ENCODE measurements at places on chromosomes 6 and 20.
A peak's percentile ranks its signal among the peaks of the same experiment; 100 is the strongest.

- no peak for DNase-seq
Measured at GRCh38 chr20:59676851-59677182, 72.5 kb downstream of the PHACTR3 start.

GRCh38 chr20:57124366-57124765, 142.1 kb downstream of the BMP7 start:
- no peak for DNase-seq

DNA sequence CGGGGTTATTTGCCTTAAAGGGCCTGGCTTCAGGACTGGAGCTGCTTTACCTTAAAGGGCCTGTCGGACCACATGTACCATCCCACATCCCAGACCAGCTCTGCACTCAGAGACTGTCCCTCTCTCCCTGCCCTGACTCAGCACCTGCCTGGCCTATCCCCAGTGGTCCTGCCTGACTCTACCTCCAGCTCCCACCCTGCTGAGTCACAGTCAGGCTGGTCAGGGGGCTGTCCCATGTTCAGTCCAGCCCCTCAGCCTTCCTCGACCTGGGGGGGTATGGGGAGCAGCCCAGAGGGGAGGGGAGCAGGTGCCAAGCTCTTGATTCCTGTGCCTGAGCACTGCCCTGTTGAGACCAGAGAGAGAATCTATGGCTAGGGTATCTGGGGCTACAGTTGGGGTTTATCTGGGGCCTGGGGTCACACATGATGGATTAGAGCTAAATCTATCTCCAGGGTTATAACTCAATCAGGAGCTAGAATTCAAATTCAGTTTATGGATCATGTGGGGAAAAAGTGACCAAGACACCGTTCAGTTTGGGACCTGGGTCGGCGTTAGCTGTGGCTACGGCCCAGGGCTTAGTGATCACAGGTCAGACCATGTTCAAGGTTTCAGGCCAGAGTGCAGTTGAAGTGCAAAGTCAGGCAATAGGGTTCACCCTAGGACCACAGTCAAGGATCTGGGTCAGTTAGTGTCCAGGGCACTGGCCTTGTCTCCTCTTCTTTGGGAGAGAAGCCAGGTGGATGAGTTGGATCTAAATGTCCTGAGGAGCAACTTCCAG, 9.4 kb upstream of the TRIB3 start:
- DNase-seq: no peak

DNA sequence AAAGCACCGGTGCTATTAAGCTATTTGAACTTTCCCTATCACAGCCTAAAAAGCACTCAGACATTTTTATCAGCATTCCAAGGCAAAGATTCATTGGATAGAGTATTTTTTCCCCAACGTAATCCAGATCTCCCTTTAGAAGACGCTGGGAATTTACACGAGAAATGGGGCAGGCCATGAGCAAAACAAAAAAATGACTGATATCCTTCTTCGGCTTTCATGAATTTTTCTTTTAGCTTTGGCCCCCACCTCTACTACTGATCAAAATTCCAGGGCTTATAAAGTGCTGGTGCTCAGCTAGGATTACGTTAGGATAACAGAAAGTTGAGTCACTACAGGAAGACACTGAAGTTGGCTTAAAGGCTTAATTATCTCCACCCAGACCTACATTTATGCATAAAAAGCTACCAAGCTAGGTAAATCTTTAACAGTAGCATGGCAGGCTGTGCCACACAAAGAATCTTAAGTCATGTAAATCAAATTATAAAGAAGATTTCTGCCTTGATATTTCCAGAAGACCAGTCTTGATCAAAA, 418.5 kb upstream of the BTBD3 start:
- DNase-seq: no peak

- DNase-seq: no peak
Measured at GRCh38 chr20:43558412-43559146, at the start of gene SGK2. TSS of gene SGK2 (plus strand) at chr20:43559027. CDS start at chr20:43566496, 7,469 bp downstream.

DNA sequence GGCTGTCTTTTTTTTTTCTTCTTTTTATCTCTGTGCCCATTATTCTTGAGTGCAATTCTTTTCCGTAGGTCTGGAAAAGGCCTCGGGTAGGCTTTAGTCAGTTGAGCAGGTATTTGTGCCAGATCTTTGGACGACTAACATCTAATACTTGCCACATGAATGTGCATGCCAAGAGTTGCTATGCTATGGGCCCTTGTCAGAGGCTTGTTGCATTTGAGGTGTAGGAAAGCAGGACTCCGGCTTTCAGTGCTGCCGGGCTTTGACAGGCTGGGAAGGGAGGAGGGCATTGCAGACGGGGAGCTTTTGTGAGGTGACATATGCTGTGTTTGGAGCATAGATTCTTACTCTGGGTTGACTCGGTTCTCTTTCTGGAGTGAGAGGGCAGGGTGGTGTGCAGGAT, 10.2 kb downstream of the LRRC1 start:
- no peak for DNase-seq

DNA sequence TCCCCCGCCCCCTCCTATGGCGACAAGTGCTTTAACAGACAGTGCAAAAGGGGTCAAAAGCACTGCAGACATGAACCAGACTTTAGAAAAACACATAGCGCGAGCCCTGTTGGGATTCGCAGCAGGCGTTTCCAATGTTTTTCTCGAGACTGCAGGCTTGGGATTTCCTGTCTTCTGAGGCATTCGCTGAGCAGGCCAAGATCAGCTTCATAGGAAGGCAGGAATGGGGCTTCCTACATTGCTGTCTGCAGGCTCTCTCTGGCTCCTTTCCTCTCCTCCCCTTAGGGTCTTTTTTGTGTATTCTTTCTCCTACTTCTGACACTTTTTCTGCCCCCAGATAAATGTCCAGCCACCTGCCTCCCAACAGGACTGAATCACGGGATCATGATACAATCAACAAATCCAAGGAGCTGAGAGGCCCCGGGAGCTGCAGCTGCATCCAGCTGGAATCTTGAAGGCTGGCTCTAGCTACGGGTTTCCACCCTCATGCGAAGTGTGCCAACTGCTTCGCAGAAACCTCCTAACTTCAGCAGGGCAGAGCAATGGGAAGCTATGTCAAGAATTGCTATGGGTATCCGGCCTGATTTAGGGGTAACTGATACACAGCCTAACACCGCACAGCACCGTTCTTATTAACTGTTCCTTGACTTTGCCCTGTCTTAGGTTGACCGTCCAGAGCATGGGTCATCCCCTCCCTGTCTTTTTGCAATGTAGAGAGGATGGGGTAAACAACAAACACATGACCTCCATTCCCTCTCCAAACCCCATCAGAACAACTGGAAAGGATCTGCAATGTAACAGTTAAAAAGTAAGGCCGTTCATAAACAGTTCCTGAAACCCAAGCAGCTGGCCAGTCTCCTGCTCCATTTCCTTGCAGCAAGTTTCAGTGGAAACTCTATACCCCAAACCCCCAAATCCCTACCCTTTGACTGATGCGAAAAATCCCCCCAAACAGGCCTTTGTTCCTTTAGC, 31.5 kb downstream of the SNX5 start:
- no peak for DNase-seq

DNA sequence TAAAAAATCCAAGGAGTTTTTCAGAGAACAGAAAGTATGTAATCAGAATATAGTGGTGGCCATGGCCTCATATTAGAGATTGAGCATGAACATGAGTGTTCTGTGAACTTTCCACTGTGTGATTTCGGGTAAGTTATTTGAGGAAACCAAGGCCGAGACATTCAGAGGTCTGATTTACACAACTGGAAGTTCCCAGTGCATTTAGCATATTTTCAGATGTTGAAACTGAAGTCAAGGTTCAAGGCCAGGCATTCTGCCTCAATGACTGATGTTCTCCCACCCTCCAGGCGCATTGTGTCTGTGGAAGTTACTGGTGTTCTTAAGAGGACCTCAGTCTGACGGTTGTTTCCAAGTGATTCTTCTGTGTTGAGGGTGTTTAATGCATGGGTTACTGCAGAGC, 26.2 kb downstream of the RNF144B start:
- no peak for DNase-seq

- DNase-seq: peak; percentile 82
Measured at GRCh38 chr6:36954262-36954931, at the start of gene PI16. TSS of gene PI16 (plus strand) at chr6:36954738. CDS start at chr6:36954761, 23 bp downstream.

DNA sequence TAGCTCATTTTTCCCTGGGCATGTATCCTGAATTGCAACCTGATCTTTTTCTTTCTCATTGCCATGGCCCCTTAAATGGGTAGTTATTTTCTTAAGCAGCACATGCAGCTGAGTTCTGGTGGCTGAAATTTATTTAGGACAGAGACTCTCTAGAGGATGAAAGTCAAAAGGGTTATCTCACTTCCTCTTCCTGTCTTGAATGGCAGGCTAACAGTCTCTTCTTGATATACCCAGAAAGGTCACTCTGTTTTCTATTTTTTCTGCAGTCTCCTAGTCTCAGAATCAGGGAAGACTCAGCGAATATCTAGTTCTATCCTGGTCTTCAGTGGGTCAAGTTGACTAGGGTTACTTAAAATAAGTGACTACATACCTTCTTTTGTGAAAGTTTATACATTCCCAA, 243.3 kb downstream of the EPHA7 start:
- DNase-seq: no peak

GRCh38 chr6:21780141-21780540, 186.6 kb downstream of the SOX4 start:
- DNase-seq: no peak

DNA sequence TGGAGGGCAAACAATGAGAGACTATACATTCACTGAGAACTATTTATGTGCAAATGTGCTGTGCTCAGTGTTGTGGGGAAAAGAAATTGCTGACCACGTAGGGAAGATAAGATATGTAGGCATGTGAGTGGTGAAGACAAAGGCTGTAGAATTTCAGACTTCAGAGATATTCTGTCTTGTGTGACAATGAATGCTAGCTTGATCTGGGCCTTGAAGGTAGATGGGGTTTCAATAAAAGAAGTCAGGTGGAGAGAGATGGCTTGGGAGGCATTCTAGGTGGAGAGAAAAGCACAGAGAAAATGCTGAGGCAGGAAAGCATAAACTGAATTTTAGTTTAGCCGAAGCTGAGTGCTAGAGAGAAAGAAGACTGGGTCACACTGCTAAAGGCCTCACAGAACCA, 56.8 kb upstream of the EEF1A1 start:
- no peak for DNase-seq

DNA sequence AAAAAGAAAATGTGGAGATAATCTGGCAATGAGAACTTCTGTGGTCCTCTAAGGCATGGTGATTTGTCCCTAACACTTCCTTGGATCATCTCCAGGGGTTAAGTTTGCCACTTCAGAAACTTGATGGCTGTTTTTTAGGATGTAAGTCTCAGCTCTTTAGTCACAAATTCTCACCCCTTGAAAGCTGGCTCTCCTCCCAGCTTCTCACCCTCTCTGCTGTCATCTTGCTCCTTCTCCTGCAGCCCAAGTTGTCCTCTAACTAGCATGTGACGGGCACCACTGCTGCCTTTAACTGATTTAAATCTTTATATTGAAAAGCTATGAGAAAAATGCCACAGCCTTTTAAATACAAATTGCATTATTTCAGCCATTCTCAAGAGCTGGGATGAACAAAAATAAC, 107.8 kb downstream of the MAP3K5 start:
- no peak for DNase-seq

DNA sequence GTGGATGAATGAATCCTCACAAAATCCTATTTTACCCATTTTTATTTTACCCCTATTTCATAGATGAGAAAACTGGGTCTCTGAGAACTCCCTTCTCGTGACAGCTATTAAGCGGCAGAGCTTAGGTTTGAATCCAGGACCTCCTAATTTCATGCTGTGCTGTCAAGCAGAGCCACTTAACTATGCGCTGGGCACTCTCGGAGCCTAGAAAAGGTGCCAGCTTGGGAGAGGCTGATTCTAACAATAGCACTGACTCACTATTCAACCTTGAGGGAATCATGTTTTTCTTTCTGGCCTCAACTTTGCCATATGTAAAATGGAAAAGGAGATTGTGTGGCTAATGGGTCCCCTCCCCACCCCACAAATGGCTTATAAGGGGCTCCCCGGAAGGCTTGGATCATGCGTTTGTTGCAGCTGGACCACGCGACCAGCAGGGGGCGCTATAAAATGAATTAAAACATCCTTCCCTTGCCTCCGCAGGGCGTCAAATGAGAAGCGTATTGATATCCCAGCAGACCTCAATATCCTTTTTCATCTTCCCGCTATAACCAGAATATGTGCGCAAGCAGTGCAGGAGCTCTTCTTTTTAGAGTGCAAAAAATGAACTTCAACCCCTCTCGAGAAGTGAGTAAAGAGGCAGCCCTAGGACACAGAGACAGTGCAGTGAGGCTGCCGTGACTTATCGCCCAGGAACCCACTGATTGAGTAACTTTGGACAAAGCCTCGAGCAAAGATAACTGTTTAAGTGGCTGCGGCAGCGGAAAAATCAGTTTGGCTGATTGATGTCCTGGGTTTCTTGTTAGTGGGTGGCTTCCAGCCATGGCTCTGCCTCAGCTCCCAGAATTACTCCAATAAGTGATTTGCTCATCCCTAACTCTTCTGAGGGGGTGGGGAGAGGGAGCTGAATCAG, 12.8 kb upstream of the PDYN start:
- peak; percentile 26 for DNase-seq

GRCh38 chr20:11001764-11002540, 328.2 kb upstream of the JAG1 start:
- DNase-seq: peak; percentile 3

- DNase-seq: no peak
Measured at GRCh38 chr6:26502626-26503025, 2.5 kb downstream of the BTN1A1 start.

DNA sequence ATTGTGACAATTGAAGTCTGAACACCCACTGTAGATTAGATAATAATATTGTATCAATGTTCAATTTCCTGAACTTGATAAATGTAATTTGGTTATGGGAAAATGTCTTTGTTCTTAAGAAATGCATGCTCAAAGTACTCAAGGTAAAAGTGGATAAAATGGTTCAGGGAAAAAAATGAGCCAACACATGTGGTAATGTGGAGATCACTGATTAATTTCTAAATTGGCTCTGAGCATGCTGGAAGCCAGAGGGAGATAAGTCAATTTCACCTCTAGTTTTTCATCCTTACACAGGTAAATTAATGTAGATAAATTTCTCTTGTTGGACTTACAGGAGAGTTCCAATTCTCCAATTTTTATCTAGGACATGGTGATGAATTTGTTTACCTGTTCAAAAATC, 8.0 kb upstream of the COMMD7 start:
- no peak for DNase-seq

- DNase-seq: peak; percentile 30
Measured at GRCh38 chr20:5918856-5919625, 31.3 kb downstream of the TRMT6 start.

GRCh38 chr6:35569011-35569461, 56.3 kb upstream of the TULP1 start:
- no peak for DNase-seq

DNA sequence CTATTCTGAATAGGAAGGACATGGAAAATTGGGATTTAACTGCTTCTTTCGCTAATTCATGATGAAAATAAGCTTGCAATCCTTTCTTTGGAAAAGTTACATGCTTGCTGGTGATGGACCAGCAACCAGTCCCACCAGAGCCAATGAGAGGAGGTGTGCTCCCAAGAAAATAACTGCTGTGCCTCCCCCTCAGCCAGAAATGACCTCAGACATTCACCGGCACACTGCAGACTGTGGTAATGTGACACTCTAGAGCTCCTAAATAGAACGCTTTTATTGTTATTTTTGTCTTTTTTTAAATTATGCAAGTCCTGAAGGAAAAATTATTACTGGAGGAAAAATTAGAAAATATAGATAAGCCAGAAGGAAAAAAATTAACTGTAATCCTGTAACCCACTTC, 2.6 kb downstream of the PYGB start:
- no peak for DNase-seq

All from HL-60 (cell line).